Testis (tissue), 5 donors: ENCODE measurements at places on chromosomes 6 and 20. TPM values are rescaled to one million over a fixed set of nuclear protein-coding genes. Genes with fewer than 3 reads are reported as not detected.

Gene PPIL6
- 26.7 TPM for total RNA-seq

Gene CST5
- not detected for total RNA-seq

Gene CASS4
- 0.79 TPM for total RNA-seq

Gene C6orf58
- not detected for total RNA-seq

Gene RAET1E
- total RNA-seq: 0.31 TPM
